ENCODE measurements at places on chromosomes 2 and 18.

GRCh38 chr2:122070241-122070731 lies 314.8 kb downstream of the TSN start:
- no peak for DNase-seq

GRCh38 chr2:10392951-10393639 lies 55.0 kb downstream of the ODC1 start:
- no peak for DNase-seq

DNA sequence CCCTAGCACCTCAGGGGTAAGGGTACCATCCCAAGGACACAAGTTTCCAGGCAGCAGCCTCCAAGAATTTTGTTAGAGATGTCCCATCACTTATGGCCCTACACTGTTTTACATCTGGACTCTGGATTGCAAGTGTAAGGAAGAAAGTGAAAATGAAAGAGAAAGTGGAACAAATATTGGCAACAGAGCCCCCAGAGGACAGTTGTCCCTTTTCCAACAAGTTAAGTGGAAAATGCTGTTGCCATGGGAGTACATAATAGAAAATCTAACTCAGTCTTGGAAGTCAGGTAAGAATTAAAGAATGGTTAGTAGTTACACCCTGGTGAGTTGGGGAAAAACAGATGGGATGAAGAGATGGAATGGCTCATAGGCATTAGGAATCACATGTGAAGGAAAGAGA lies 50.6 kb downstream of the TTC21B start:
- peak; percentile 26 for DNase-seq

- DNase-seq, result no peak
These were observed 34.6 kb downstream of the USP40 start for GRCh38 chr2:233531955-233532354.

GRCh38 chr18:38940863-38941531 lies 1375.4 kb upstream of the CELF4 start:
- DNase-seq, result peak; percentile 94

DNA sequence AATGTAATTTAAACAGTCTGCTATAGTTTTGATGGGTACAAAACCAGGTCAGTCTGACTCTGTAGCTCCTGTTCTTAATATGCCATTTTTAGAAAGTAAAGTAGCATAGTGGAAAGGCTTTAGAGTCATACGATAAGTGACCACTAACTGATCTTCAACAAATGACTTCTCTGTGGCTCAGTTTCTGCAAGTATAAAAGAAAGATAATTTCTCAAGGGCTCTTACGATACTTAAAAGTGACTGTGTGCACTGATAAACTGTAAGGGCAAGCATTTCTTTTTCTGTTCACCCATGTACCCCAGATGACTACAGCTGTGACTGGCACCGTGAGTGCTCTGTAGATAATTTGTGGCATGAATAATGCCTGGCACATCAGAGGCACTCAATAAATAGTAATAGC lies 178.7 kb downstream of the LCLAT1 start:
- no peak for DNase-seq

- no peak for DNase-seq
These were observed 94.7 kb downstream of the COL6A3 start for GRCh38 chr2:237319086-237319820.

GRCh38 chr2:31965094-31965493 lies 45.7 kb downstream of the MEMO1 start:
- DNase-seq, result no peak

DNA sequence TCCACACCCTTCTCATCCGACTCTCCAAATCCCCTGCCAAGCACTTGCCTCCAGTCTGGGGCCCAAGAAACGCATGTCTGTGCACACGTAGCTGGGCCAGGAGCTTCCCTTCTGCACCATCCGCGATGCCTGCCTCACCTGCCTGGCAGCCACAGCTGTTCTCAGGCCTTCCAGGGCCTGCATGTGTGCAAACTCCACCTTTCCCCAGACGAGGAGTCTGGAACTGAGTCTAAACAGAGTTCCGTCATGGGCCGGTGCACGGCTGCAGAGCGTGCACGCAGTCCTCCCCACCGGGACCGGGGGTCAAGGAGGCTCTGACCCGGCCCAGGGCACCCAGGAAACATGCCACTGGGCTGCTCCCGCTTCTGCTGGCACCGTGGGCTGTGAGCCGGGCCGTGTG lies 66.8 kb upstream of the SALL3 start:
- no peak for DNase-seq

DNA sequence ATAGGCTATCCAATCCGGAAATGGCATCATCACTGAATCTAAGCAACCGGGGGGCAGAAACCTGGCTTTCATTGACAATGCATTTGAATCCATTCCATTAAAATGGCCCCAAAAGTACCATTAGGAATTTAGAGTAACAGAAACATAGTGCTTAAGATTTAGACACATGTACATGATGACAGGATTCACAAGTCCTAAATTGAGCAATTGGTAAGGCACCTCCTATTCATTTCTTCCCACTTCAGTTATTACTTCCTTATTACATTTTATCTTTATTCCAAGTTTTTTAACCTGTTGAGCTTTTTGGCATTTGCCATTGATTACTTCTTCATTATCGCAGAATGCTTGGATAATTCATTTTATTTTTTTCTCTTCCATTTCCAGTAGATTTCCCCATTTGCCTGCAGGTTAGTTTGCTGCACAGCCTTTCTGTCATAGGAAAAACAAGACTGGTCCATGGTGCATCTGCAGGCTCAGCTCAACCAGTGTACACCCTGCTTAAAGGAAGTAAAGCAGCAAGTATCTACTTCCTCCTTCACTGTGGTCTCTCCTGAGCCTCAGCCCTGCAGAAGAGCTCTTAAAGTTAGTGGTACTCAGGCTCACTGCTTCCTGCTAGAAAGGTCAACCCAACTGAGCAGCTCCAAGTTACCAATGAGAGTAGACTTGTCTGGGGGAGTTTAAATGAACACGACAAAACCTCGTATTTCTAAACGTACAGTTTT lies 89.2 kb downstream of the DOCK10 start:
- peak; percentile 71 for DNase-seq

DNA sequence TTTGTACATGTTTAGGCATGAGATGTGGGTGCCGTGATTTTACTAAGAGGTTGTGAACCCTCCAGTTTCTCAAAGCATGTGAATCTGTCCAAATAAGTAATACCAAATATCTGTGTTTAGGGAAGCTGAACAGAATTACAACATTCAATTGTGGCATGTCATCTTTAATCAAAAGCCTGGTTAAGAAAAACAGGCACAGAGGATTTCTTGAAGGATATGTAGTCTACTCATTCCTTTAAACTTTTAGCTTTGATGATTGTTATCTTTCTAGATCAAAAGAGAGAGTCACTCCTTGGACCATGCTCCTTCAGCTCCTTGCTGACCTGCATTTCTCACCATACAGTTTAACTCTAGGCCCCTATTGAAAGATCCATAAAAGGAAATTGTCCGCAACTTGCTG lies 296.8 kb downstream of the STK39 start:
- no peak for DNase-seq

GRCh38 chr2:191916826-191917225 lies 69.9 kb upstream of the CAVIN2 start:
- no peak for DNase-seq

DNA sequence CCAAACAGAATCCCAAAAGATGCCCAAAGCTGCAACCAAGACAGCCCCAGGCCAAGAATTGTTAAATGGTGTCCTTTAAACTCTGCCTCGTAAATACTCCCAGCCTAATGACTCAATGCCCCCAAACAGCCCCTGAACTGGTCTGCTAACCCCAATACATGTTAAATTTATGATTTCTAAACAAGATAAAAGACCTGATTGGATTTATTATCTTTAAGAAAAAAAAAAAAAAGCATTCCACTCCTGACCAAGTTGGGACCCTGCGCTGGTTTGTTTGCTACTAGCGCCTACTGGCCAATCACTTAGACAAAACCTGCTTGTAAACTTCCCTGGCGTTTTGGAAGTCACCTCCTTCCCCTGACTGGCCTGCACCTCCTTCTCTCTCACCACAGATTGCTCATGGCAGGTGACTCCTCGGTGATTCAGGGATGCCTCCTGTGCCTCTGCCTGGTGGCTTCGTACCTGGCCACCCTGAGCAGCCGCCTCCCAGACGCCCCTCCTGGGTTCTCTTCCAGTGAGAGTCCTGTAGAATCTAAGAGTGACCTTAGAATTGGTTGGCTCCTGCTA lies 121.3 kb downstream of the BCL11A start:
- no peak for DNase-seq

GRCh38 chr2:75146606-75147332 lies 52.6 kb downstream of the TACR1 start:
- DNase-seq, result no peak

GRCh38 chr2:159712929-159713420 lies 669 bp downstream of the MARCHF7 start:
- DNase-seq, result peak; percentile 41

DNA sequence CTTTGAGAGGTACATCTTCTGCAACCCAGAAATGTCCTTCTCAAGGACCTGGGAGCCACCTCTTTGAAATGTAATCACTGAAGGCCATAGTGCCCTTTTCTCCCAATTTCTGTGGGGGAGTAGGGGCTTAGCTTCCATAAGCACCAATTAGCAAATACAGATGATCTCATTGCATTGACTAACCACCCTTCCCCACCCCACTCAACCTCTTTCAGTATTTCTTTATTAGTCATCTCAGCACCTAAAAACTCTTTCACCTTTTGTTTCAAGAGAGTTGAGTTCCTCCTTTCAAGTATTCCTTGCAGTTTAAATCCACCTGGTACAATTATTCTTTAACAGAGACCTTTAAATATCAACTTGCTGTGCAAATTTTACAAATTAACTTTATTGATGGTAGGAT lies 1011.8 kb upstream of the CDH2 start:
- DNase-seq, result no peak

DNA sequence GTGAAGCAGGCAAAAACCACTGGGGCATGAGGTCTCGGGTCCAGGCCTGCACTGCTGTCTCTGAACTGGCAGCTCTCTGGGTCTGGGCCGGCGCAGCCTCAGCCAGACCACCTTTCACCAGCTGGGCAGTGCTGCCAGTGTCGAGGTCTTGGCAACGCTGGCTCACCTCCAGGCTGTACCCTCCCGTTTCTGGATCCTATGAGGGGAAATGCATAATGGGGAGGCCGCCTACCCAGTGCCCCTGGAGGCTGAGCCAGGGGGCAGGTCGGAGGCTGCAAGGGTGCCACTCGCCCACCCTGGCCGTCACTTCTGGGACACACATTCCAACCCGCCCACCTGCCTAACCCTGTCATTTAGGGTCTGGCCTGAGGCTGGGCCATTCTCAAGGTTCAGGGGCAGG lies 24.6 kb downstream of the KIF1A start:
- no peak for DNase-seq

GRCh38 chr18:47968006-47968676 lies 37.7 kb upstream of the SMAD2 start:
- no peak for DNase-seq

- no peak for DNase-seq
These were observed 27.0 kb downstream of the UXS1 start for GRCh38 chr2:106167067-106167466.

DNA sequence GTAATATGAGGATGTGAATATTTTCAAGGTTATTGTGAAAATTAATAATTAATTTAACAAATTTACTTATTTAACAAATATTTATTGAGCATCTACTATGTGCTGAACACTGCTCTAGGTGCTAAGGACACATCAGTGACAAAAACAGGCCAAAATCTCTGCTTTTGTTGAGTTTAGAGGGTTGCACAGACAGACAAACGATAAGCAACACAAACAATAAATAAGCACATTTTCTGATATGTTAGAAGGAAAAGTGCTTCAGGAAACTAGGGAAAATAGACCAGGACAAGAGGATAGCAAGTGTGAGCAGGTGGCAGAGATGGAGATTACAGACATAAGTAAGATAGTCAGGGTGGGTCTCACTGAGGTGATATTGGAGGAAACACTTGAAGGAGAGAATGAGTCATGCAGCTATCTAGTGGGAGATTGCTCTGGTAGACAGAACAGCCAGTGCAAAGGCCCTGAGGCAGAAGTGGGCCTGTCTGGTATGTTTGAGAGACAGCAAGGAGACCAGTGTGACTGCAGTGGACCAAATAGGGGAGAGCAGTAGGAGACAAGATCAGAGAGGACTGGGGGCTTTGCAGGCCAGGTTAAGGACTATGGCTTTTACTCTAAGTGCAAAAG lies 38.3 kb downstream of the SFXN5 start:
- no peak for DNase-seq

GRCh38 chr2:17894005-17894404 lies 15.5 kb downstream of the KCNS3 start:
- DNase-seq, result no peak

- no peak for DNase-seq
These were observed 2041.4 kb upstream of the CELF4 start for GRCh38 chr18:39607034-39607433.

Data from CD4-positive, alpha-beta T cell treated with Interleukin-4 for 4 hours (primary cell).